ENCODE measurements at places on chromosomes 6 and 20. TPM values are rescaled to one million over a fixed set of nuclear protein-coding genes. Genes with fewer than 3 reads are reported as not detected.

HSPA1B gene
- polyA plus RNA-seq = 42.8 TPM

C20orf141 gene
- 0.12 TPM for polyA plus RNA-seq

MYCT1 gene
- 0.02 TPM for polyA plus RNA-seq

OXT gene
- not detected for polyA plus RNA-seq

CFB gene
- polyA plus RNA-seq = 6.7 TPM

WFDC2 gene
- polyA plus RNA-seq = not detected

SRF gene
- polyA plus RNA-seq = 50.5 TPM

MYL9 gene
- 673 TPM for polyA plus RNA-seq

MUC22 gene
- not detected for polyA plus RNA-seq

C6orf15 gene
- polyA plus RNA-seq = not detected

C6orf52 gene
- 0.28 TPM for polyA plus RNA-seq

APOBEC2 gene
- polyA plus RNA-seq = not detected

OR2H1 gene
- not detected for polyA plus RNA-seq

ADGRF1 gene
- polyA plus RNA-seq = not detected

BMP5 gene
- polyA plus RNA-seq = not detected

EBF4 gene
- polyA plus RNA-seq = 1.9 TPM

CLVS2 gene
- polyA plus RNA-seq = under 0.01 TPM

PTGIS gene
- 28.8 TPM for polyA plus RNA-seq

LHFPL5 gene
- polyA plus RNA-seq = not detected

ANGPT4 gene
- polyA plus RNA-seq = not detected

DUSP22 gene
- polyA plus RNA-seq = 5.6 TPM

TNXB gene
- 0.60 TPM for polyA plus RNA-seq

NKAIN4 gene
- not detected for polyA plus RNA-seq

PTPN1 gene
- polyA plus RNA-seq = 16.2 TPM

PTPRK gene
- polyA plus RNA-seq = 18.5 TPM

CGA gene
- polyA plus RNA-seq = 2.6 TPM

CTCFL gene
- polyA plus RNA-seq = not detected

SLC35D3 gene
- not detected for polyA plus RNA-seq

FHL5 gene
- polyA plus RNA-seq = not detected

SH3BGRL2 gene
- 0.66 TPM for polyA plus RNA-seq

ANKRD60 gene
- polyA plus RNA-seq = not detected

SRSF12 gene
- 0.06 TPM for polyA plus RNA-seq

CFAP61 gene
- polyA plus RNA-seq = not detected

NKAPL gene
- polyA plus RNA-seq = 0.72 TPM

TOX2 gene
- polyA plus RNA-seq = 7.6 TPM

HLA-DOB gene
- polyA plus RNA-seq = 0.16 TPM

All from BJ (cell line).